ENCODE measurements at places on chromosomes 16 and 17.

DNA sequence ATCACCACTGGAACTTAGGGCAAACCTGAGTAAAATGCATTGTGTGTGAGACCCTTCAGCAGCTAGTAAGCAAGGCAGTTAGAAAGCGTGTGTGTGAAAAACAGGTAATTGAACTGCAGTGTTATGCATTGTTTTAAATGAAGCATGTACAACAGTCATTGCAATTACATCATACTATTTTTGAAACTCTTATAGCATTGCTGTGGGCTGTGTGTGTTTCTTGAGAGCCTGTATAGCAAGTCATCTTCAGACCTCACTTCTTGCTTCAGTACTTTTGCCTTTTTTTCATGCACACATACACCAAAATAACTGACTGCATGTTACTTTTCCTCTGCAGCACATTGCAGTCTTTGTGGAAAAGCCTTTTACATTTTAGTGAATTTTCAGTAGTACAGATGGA lies 19.2 kb downstream of the PTRH2 start:
- DNase-seq, result no peak

DNA sequence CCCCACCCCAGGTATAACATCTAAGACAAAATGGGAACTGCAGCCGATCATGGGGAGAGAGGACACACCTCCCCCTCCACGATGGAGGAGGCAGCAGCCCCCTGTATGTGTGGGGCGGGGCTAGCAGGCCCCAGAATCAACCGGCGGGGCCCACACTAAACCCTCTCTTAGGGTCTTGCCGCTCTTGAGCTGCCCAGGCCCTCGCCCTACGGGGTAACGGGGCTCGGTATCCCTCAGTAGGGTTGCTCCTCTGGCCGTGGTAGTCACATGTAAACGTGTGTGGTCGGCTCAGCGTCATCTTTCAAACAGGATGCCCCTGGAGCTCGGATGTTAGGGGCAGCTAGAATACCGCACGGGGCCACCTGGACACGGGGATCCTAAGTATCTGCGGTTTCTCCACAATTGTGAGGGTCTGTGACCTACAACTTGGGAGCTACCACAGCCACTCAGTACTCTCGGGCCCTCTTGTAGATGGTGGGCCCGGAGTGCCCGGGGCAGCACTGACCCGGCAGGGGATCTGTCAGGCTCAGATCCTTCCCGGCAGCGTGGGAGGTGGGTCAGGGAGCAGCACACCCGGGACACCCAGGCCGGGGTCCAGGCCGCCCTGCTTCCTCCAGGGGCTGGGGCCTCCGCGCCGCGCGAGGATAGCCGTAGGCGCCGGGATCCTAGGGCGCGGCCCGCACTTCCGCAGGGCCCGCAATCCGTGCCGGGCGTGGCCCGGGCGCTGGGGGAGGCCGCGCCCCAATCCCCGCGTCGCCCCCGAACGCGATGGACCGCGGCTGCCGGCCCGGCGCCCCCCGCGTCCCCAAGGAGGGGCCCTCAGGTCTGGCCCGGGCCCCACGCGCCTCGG lies 781 bp downstream of the ARHGDIA start:
- no peak for DNase-seq

DNA sequence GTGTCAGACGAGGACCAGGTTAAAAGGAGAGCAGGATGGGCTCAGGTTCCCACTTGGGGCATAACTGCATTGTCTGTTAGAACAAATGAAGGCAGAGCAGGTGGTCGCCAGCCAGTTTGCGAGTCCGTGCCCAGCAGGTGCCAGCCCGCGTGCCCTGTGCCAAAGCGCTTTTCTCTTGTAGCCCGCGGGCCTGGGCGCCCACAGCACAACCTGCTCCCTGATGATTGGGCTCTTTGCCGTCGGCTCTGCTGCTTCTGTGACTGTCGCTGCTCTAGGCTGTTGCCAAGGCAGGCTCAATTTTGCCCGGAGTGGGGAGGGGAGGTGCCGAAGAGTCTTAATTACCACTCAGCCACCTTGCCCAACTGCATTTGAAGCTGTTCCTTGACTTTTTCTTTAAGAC lies 21.1 kb downstream of the KNOP1 start:
- no peak for DNase-seq

- DNase-seq, result no peak
These were observed 5.0 kb downstream of the TAX1BP3 start for GRCh38 chr17:3663102-3664011.

GRCh38 chr17:7612294-7612640 lies 2.4 kb downstream of the FXR2 start:
- DNase-seq, result no peak

DNA sequence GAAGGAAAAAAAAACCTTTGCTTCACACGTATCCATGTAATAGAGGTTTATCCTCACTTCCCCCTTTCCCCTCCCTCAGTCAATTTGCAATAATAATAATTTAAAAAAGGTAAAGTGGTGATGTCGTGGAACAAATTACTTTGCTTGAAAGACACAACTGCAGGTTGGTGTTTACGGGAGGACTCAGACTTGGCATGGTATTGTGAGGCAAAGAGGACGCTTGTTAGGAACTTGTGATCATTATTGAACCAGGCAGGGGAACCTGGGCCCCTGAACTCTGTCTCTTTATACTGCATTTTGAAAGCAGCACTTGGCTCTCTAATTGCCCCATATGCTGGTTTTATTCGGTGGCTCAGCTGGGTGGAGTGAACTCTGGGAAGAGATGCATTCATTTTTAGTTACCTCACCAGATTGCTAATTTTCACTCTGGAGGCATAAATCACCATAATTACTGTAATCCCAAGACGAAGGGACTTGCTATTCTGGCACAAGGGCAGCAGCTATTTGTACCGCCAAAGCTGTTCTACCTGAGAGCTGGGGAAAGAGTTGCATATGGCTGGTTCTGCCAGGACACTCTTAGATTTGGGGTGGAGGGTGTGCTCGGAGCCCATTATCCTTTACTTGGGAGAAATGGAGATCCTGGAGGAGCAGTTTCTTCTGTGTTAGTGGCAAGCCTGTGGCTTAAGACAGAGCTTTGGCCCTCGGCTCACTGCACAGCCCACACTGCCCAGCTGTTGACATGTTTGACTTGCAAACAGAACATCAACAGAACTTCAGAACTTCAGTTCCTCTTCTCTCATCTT lies 5.7 kb upstream of the DHX8 start:
- DNase-seq, result no peak

DNA sequence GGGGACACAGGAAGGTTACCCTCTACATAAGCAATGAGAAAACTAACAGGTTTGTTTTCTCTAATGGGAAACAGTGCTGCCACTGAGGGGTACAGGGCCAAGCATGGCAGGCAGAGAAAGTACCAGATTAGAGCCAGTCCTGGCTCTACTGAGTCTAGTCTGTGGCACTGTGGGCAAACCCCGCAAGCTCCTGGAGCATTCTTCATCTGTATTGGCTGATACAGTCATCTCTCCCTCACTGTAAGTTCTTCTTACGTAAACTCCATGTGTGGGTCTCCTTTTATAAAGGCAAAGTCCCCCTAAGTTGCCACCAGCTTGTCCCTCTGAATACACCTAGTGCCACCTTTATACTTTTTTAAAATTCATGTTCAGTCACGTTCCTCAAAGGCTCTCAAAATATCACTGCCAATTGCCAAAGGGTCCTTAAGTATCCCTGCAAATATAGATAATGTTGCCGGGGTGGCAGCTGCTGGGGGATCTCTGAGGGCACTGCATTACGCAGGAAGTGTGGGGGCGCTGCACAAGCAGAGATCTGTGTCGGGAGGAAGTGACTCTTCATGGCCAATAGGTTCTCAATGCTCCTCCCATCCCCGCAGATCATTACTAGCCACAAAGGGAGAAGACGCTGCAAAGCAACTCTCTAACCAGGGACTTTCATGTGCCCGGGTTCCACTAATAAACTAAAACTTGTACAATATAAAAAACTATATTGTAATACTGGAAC lies 18.8 kb downstream of the XPO6 start:
- DNase-seq, result no peak

GRCh38 chr16:88170528-88170991 lies 212.2 kb upstream of the ZNF469 start:
- DNase-seq, result no peak

DNA sequence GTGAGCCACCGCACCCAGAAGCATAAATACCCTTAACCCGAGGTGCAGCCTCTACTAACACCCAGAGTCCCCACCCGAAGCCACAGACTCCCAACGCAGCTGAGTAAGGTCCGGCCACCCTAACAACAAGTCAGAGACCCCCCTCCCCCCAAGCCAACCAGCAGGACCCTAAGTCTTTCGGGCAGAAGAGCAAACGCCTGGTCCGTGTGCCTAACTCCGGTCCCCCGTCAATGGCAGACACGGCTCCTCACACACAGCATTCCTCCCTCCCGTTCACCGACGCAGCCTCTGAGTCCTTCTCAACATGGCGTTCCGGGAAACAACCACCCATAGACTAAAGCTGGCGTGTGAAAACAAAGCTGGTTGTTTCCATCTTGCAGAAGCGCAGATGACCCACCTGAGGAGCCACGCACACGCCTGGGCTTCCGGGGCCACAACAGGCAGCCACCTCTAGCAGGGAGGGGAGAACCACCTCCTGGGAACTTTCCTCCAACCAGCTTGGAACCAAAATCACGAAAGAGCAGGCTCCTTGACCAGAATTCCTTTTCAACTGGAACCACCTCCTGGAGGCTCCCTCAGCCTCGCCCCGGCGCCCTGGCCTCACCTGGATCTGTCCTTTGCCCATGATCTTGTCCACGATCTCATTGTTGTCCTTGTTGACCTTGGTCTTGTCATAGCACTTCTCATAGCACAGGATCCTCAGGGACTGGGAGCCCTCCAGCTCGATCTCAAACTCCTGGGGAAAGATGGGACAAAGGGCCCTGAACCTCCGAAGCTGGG lies 52.7 kb downstream of the TIMM22 start:
- DNase-seq, result no peak

DNA sequence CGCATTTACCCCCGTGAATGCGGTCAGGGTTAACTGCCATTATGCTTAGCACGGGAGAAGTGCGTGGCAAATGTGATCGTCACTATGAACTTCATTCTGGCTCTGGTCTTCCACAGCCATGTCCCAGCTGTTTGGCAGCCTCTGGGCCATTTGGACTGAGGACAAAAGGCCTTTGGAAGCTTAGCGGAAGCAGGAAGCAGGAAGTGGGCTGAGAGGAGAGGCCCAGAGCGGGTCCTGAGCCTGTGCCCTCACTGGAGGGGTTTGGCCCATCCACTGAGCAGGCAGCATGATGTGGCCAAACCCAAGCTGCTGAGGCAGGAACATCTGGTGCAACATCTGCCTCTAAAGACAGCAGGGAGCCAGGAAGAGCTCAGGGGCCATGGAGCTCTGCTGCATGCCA lies 345.9 kb downstream of the C16orf95 start:
- DNase-seq, result no peak

DNA sequence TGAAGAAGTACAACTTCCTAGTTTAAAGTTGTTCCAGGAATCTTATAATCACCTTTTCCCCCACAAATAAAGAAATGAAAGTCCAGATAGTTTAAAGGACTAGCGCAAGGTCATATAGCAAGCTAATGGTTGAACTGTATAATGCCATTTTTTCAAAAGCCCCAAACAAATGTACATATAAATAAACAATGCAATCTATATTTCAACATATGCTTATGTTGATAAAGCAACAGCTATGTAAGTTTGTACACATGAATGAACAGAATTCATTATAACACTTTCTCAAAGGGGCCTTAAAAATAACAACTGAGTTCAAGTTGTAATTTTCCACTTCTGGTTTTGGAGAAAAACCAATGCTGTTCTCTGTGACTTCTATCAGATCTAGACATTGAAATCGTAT lies 1628.6 kb downstream of the CDH8 start:
- no peak for DNase-seq

- no peak for DNase-seq
These were observed 13.1 kb downstream of the CCR7 start for GRCh38 chr17:40551879-40552768.

- DNase-seq, result no peak
These were observed 31.6 kb downstream of the HOXB1 start for GRCh38 chr17:48499248-48499647.

GRCh38 chr16:50631985-50632576 lies 49.0 kb downstream of the SNX20 start:
- DNase-seq, result no peak

GRCh38 chr16:6247775-6248174 lies 1084.9 kb upstream of the RBFOX1 start:
- no peak for DNase-seq

DNA sequence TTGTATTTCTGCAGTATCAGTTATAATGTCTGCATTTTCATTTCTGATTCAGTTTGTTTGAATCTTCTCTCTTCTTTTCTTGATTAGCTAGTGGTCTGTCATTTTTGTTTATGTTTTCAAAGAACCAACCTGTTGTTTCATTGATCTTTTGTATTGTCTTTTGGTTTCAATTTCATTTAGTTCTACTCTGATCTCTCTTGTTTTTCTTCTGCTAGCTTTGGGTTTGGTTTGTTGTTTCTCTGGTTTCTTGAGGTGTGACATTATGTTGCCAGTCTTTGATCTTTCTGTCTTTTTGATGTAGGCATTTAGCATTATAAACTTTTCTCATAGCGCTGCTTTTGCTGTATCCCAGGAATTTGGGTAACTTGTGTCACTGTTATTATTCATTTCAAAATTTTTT lies 107.2 kb downstream of the PHKB start:
- no peak for DNase-seq

GRCh38 chr17:77453613-77454241 lies 313.0 kb downstream of the SEC14L1 start:
- DNase-seq, result no peak

GRCh38 chr17:17824119-17824782 lies 12.5 kb downstream of the SREBF1 start:
- DNase-seq, result no peak

GRCh38 chr16:48426244-48427141 lies 41.3 kb upstream of the SIAH1 start:
- DNase-seq, result no peak

DNA sequence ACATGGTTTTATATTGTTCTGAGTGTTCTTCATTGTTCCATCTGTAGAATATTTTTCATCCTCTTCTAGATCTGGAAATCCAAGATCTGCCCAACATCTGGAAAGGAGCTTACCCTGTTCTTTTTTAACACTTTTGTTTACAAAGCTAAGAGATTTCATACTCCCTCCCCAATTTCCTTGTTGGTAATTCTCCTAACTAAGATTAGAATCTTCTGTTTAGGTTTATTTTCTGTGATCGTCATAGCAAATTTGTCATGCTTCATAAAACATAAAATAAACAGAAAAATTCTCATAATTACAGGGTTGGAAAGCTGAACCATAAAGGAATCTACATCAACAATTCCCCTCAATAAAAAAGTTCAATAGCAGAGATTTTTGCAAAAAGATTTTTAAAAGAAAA lies 580.3 kb upstream of the CA10 start:
- DNase-seq, result no peak

GRCh38 chr16:24367186-24367710 lies 111.1 kb downstream of the CACNG3 start:
- DNase-seq, result no peak

DNA sequence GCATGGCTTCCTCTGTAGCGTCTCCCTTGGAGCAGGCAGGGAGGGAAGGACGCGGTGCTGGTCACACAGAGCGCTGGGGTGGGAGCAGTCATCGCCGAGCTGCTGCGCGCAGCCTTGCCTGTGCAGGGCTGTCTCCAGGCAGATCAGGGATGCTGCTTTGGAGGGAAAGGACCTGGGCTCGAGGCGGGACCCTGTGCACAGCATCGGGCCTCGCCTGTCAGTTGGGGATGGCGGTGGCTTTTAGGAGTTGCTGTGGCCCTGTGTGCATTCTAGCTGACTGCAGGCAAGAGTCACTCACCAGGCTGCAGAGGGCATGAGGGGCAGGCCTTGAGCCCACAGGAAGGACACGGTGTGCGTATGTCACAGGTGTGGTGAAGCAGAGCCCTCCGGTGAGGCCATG lies 10.1 kb downstream of the ACSF3 start:
- no peak for DNase-seq

GRCh38 chr17:42153919-42154742 lies 658 bp downstream of the RAB5C start:
- DNase-seq, result no peak

Data from NCI-H526 treated with DMSO at 0.1 percent for 48 hours (cell line).